RCC 7860 (cell line): ENCODE measurements at places on chromosomes 6 and 20.

- DNase-seq = no peak
Measured at GRCh38 chr20:29741594-29741893, 1515.9 kb upstream of the DEFB115 start.

DNA sequence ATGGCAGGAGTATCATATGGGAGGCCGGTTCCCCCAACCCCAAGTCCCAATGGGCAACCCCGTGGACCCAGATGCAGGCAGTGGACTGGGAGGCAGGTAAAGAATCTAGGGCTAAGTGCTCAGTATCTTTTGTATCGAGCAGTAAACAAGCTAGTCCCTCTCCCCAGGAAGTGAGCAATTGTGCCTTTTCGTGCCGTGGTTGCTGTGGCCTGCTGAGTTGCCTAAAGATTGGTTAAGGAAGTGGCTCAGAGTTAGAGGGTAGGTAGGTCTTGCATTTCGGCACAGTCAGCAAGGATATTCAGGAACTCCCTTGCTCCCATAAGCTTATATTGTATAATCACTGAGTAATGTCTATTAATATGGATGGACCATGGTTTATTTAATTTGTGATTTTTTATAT lies 1.3 kb upstream of the DNAH8 start:
- DNase-seq = no peak

- DNase-seq = no peak
Measured at GRCh38 chr6:99219788-99220187, 129.7 kb downstream of the FAXC start.

DNA sequence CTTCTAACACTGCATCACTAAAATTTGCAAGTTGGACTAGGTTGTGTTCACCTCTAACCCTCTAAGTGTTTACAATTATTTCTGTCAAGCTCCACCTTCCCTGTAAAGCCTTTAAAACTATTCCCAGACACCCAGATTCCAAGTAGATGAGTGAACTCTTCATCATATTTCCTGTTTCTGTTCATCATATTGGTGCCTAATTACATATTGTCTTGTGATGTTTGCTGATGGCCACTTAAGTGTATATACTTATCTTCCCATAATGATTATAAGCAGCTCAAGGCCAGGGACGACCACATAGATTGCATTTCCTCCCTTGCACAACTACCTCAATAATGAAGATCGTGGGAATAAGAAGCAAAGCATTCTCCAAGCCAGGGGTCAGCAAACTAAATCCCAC lies 16.8 kb downstream of the TNFRSF21 start:
- no peak for DNase-seq

DNA sequence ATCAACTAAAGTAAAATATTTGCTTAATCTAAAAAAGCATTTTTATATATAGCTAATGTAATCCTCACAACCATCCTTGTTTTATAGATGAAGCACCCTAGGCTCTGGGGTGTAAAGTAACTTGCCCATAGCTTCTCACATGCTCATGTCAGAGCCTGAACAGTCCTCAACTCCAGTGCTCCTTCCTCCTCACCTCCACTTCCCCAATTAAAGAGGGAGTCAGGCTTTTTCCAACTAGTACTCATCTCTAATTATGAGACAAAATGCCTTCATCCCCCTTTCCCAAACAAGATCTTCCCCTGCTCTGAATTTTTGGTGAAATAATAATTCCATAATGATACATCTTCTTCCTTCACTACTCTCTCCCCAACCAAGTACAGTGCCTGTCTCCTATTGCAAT lies 290.8 kb upstream of the PRDM1 start:
- DNase-seq = no peak

DNA sequence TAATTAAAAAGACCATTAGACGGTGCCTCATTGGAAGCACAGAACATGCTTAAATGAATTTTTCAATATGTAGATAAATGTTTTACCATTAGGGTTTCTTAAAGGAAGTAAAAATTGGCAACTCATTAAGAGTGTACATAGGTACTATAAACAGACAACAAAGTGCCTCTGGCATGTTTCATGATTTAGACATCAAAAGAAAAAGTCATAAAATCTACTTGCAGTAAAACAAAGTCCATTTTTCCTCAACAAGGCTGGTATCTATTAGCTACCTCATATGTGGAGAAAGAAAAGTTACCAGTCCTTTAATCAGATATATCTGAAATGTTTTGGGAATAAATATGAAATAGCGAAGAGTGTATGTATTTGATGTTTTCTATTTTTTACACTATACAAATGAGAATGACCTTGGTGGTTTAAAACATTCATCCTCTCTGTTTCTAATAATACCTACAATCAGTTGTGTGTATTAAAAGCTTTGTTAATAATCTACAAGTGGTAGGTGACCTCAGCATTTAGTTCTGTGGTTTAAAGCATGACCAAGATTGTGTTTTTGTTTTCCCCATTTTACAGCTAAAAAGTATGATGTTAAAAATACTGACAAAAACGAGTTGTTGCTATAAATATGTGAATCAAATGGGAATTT lies 87.5 kb downstream of the HDGFL1 start:
- DNase-seq = no peak

DNA sequence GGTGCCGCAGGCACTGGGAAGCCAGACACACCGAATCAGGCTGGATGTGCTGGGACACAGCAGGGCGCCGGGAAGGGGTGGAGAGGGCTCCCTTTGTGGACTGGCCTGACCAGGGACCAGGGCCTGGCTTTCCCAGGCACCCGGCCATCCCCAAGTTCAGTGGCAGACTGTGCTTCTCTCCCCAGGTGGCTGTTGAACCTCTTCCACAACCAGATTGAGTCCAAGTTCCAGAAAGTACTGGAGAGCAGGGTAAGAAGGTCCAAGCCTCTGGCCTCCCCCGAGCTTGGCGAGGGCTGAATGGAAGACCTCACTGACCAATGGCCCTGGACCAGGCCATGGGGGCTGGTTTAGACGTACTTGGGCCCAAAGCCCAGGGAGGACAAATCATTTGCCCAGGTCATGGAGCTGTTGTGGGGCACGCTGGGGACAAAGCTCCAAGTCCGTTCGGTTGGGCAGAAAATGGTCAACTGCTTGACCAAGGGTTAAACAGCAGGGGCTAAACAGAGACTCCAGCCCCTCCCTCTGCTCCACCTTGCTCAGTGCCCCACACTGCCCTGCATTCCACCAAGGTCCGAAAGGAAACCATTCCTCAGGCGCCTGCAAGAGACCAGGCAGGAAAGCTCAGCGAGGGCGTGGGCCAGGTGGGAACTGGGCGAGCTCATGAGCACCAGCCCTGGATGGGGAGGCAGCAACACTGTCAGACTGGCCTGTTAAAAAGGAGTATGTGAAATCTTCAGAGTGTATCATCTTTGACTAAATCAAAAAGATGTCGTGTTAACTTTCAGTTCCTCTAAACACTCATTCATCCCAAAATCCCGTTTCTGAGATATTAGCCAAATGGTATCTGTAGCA lies 9.1 kb downstream of the LBP start:
- no peak for DNase-seq

DNA sequence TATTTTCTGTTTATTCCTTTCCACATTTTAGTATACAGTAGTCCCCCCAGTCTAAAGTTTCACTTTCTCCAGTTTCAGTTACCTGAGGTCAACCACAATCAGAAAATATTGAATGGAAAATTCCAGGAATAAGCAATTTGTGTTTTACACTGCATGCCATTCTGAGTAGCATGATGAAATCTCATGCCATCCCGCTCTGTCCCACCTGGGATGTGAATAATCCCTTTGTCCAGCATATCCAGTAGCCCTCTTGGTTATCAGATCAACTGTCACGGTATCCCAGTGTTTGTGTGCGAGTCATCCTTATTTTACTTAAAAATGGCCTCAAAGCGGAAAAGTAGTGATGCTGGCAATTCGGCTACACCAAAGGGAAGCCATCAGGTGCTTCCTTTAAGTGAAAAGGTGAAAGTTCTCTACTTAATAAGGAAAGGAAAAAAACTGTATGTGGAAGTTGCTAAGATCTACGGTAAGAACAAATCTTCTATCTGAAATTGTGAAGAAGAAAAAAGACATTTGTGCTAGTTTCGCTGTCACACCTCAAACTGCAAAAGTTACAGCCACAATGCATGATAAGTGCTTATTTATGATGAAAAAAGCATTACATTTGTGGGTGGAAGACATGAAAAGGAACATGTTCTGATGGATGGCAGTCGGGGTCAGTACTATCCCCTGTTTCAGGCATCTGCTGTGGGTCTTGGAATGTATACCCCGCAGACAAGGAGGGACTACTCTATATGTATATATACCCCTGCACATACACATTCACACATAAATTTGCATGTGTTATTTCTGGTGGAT lies 11.3 kb downstream of the NOX3 start:
- DNase-seq = no peak

DNA sequence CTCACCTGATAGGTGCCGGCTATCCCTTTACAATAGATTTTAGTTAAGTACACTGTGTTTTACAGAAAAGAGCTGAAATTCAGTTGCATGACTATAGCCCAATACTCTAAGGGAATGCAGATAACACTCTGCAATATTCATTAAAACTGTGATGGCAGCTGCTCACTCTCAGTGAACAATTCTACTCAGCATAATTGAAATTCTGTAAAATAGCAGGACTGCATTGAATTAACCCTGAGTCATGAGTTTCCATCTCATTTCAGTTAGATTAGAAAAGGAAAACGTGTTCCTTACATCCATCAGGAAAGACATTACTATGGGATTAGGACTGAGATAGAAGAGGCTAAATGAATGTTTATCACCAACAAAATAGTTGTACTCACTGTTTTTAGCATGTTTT lies 613.3 kb upstream of the JAG1 start:
- no peak for DNase-seq

DNA sequence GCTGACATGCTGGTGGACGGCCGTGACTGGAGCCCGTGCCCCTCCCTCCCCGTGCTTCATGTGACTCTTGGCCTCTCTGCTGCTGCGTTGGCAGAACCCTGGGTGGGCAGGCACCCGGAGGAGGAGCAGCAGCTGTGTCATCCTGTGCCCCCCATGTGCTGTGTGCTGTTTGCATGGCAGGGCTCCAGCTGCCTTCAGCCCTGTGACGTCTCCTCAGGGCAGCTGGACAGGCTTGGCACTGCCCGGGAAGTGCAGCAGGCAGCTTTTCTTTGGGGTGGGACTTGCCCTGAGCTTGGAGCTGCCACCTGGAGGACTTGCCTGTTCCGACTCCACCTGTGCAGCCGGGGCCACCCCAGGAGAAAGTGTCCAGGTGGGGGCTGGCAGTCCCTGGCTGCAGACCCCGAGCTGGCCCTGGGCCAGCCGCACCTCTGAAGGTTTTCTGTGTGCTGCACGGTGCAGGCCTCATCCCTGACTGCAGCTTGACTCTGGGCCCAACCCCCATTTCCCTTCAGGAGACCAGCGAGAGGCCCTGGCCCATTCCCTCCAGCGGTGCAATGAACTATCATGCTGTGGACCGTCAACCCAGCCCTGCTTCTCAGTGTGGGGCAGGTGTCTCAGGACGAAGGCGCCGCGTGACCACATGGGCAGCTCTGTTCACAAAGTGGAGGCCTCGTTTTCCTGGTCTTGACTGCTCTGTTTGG lies 8.1 kb downstream of the NPBWR2 start:
- no peak for DNase-seq

- DNase-seq = no peak
Measured at GRCh38 chr20:4169360-4170190, 154.2 kb upstream of the RNF24 start.

- peak; percentile 9 for DNase-seq
Measured at GRCh38 chr6:7138921-7139358, 31.2 kb downstream of the RREB1 start.

GRCh38 chr20:50992733-50993457 lies 30.0 kb downstream of the KCNG1 start:
- peak; percentile 53 for DNase-seq

- no peak for DNase-seq
Measured at GRCh38 chr6:130162421-130162820, 60.3 kb downstream of the SAMD3 start.

DNA sequence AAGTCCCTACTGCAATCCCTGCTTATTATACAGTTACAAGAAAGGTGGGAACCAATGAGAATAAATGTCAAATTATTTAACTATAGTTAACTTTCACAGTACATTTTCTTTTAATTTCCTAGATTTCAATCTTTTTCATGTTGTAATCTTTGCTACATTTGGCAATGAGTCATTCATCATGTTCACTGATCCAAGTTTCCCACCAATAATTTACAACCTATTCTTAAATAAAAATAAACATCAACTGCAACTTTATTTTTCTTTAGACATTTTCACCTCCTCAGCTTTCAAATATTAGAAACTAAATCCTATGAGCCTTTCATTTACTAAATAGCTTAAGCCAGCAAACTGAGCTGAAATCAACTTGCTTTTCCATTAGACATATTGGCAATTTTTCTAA lies 541.3 kb upstream of the BTBD3 start:
- no peak for DNase-seq

- no peak for DNase-seq
Measured at GRCh38 chr6:129713806-129714333, 3.9 kb upstream of the ARHGAP18 start.

DNA sequence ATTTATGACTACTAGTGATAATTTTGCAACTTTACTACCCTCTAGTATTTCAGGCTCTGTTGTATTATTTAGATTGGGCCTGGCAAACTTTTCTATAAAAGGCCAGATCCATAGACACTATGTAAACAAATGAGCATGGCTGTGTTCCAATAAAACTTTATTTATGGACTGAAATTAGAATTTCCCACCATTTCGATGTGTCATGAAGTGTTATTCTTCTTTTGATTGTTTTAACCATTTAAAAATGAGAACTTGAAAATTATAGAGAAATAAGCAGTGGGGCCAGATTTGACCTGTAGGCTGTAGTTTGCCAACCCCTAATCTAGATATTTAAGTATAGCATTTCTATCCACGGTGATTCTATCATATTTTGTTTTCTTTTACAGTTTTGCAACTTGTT lies 61.5 kb upstream of the TFB1M start:
- DNase-seq = no peak
